AG09319 (cell line): ENCODE measurements at places on chromosomes 7 and 10.

DNA sequence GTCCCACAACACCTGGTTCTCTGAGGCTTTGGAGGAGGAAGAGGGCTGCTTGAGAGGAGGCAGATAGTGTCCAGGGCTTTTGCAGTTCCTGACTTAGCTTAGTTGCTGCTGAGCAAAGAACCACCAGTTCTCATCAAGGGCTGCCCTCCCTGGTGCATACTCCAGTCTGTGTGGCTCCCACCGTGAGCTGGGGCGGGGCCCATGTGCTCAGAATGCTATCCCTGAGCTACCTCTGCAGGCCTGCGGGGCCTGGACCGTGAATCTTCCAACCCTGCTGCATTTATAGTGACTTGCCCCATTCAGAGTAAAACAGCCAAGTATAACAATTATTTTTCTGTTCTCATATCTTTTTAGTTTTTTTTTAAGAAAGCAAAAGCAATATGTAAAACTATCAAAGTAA, 49.2 kb downstream of the TACR2 start:
- DNase-seq: no peak

DNA sequence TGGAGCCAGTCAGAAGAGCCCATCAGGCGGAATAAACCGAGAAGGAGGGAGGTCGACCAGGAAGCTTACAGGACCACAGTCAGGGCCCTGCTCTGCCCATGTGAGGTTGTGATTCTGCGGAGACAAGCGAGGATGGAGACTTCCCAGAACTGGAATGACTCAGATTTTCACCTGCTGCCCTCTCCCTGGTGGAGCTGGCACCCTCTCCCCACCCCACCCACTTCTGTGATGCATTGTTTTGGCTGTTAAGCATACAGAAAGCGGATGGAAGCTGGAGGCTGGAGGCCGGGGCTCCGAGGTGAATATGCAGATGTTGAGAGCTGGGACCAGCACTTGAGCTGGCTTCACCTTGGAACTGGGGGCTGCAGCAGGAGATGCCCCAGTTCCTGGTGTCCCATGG, 57.4 kb downstream of the NPTX2 start:
- DNase-seq: no peak

DNA sequence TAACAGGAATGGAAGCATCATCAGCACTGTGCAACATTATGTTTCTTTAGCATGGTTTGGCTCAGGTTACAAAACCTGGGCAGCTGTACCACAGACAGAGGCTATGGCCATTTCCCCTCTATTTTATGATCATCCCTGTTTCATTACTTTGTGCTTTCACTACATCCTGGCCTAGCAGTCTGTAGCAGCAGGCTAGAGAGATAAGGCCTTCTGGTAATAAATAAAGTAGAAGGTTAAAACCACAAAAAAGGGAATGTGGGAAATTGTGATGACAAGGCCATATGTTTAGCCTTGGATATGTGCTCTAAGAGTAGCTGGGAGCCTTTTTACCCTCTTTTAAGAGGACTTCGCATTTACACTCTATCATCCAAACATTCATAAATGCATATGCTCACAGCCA, 266.2 kb upstream of the PHF14 start:
- no peak for DNase-seq

- no peak for DNase-seq
Observed at GRCh38 chr10:94225589-94225988, 137.2 kb downstream of the NOC3L start.

- DNase-seq: peak; percentile 98
Observed at GRCh38 chr10:103678178-103678526, 177.2 kb downstream of the SH3PXD2A start.
